ENCODE measurements at places on chromosomes 5 and 9.

DNA sequence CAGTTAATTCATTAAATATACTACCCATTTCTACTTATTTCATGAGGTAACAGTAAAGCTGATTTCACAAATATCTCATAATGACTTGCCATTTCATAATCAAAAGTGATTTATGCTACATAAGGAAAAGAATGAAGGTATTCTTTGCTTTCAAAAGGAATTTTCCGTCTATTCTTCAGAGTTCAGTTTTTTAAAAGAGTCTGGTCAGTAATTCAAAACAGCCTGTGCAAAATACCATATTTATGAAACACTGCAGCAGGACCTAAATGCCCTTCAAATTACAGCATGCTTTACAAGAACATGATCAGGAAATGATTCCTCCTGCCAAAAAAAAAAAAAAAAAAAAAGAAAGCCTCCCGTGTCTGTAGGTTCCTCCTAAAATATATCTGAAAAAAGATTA lies 154.7 kb downstream of the KIAA0825 start:
- H3K27ac ChIP-seq: no peak overlapping the region
- no peaks in the 10 kb centered on the region for H3K36me3 ChIP-seq
- DNase-seq: no peak
- no peak overlapping the region for H3K4me3 ChIP-seq
- no peaks in the 10 kb centered on the region for H3K27me3 ChIP-seq

DNA sequence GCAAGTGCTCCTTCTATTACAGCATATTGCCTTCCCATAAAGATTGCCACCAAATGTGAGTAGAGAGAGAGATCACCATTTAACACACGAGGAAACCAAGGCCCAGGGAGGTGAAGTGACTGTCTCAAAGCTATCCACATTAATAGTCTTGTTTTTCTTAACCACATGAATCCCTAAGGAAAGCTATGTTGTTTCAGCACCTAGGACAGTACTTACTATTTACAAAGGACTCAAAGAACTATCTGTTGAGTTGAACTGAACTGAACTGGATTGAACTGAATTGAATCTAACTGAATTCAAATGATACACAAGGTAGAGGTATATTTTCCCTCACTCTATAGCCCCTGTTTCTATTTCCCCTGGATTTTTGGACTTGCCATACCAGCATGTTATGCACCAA lies 430.4 kb downstream of the CAAP1 start:
- no peak for DNase-seq
- H3K27ac ChIP-seq: no peak overlapping the region
- no peaks in the 10 kb centered on the region for H3K27me3 ChIP-seq
- no peaks in the 10 kb centered on the region for H3K36me3 ChIP-seq
- no peaks in the 10 kb centered on the region for H3K4me1 ChIP-seq

DNA sequence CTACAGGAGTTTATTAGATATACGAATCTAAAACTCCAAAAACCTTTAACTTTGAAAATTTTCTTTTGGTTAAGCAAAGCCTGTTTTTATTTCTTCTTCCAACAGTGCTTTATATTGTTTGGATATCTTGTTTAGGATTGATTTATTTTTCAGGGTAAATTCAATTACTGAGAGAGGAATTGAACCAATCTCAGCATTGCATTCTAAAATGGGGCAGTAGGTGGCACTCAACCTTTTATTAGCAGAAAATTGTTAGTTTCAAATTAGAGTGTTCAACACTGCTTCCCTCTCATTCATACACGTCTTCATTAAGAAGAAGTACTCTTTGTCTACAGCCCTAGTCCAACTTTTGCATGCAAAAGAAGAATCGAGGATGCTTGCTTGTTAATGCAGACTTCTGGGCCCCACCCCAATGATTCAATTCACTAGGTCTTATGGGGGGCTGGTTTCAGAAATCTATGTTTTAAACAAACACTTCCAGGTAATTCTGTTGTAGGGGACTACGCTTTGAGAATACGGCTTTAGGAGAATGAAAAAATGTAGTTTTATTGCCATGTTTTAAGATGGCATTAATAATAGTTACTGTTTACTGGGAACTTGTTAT lies 26.6 kb downstream of the MRPL22 start:
- no peak overlapping the region for H3K27ac ChIP-seq
- peaks cover 3% of the 10 kb centered on the region for H3K36me3 ChIP-seq
- no peaks in the 10 kb centered on the region for H3K27me3 ChIP-seq
- no peak for DNase-seq
- no peaks in the 10 kb centered on the region for H3K4me1 ChIP-seq

GRCh38 chr5:131270809-131271208 lies 7.0 kb downstream of the CDC42SE2 start:
- H3K4me1 ChIP-seq: no peaks in the 10 kb centered on the region
- DNase-seq: peak; percentile 39
- no peak overlapping the region for H3K4me3 ChIP-seq
- no peak overlapping the region for H3K27ac ChIP-seq
- peaks cover 2% of the 10 kb centered on the region for H3K36me3 ChIP-seq

- no peak overlapping the region for H3K4me3 ChIP-seq
- no peaks in the 10 kb centered on the region for H3K36me3 ChIP-seq
- H3K27me3 ChIP-seq: no peaks in the 10 kb centered on the region
These were observed 83.4 kb downstream of the ADRB2 start for GRCh38 chr5:148909766-148910165.

DNA sequence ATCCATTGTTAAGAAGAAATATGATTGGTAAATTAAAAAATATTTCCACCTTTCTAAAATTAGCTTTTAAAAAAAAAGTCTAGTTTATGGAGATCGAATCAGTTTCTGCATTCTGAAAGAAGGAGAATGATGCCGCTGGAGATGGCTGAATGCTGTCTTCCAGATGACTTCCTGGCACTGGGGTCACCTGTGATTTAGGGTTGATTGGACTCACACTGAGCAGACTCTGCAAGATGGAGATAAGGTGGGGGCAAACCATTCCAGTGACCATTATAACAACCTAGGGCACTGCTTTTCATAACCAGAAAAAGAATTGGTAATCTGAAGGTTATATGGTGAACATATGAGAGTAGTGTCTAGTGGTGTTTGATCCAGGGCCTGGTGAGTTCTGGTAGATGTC lies 40.8 kb downstream of the RHOBTB3 start:
- H3K36me3 ChIP-seq: peaks cover 23% of the 10 kb centered on the region
- DNase-seq: no peak
- H3K27ac ChIP-seq: no peak overlapping the region
- no peaks in the 10 kb centered on the region for H3K27me3 ChIP-seq

DNA sequence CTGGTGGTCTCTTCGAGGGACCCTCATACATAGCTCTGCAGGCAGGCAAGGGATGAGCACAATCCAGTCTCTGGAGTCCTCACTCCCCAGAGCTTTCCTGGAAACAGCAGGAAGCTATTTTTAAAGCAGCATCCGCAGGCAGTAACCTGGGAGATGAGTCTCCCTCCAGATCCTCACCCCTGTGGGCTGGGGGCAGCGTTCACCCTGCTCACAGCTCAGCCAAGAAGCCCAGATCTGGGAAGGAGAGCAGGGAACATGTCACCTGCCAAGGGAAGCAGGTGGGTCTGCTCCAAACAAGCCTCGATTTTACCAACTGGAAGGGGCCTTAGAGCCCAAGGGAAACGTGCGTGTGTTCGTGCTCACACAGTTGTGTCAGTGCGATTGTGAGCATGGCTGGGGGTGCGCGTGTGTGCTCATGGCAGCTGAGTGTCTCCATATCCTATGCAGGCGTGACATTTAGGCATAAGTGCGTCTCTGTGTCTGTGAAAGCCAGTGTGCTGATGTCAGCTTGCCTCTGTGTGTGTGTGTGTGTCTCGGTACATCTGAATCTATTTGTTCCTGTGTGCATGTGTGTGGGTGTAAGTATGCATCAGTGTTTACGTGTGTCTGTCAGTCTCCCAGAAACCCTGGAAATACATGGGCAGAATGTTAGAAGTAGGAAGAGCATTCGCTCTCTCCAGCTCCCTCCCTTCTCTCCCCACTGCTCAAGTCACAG lies 40.6 kb upstream of the CPLX2 start:
- no peaks in the 10 kb centered on the region for H3K27me3 ChIP-seq
- H3K27ac ChIP-seq: no peak overlapping the region
- no peak for DNase-seq
- H3K36me3 ChIP-seq: no peaks in the 10 kb centered on the region
- no peak overlapping the region for H3K4me3 ChIP-seq

DNA sequence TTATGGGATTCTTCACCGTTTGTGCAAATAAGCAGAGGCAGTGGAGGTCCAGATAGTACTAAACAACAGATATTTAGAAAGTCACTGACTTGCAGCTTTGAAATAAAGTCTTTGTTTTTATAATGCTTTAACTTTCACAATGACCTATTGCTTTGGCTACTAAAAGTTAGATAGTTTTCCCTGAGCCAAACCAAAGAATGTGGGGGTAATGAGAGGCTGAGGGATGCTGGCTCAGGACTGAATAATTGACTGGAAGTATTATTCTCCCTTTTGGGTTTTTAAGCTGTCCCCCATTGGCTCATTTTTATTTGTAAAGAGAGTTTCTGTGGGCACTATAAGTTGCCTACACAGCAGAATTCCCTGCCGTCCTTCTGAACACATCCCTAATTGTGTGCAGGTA lies 99.2 kb upstream of the ACTBL2 start:
- no peaks in the 10 kb centered on the region for H3K36me3 ChIP-seq
- DNase-seq: no peak
- no peak overlapping the region for H3K4me3 ChIP-seq
- H3K27ac ChIP-seq: no peak overlapping the region

GRCh38 chr5:108798513-108799265 lies 51.0 kb downstream of the FER start:
- H3K27ac ChIP-seq: no peak overlapping the region
- no peak for DNase-seq
- H3K4me1 ChIP-seq: peaks cover 6% of the 10 kb centered on the region

DNA sequence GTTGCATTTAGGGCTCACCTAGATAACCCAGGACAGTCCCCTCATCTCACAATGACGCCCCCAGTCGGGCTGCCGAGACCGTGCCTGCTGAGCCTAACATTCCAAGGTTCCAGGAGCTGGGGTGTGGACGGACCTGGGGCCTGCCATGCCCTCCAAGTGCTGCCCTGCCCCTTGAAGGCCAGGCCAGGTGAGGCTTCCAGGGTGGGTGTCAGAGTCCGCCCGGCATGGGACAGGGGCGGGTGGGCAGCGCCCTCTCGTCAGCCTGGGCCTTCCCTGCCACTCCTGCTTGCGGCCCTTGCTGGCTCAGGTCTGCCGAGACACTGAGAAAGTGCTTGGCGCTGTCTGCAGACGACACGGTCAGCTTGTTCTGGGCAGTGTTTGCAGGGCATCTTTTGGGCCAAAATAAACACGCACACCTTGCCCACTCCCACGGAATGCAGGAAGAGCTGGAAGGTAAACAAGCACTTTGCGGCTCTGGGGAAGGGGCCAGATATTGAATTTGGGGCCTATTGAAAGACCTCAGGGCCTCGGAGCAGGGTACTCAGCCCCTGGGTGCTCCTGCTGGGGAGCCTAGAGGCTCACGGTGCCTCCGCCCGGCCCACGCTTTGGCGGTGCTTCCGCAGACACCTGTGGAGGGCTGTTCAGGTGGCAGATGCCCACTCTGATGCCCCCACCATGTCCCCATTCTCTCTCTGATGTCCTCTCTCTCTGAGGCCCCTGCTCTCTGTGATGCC lies 4.2 kb upstream of the SCGB3A1 start:
- H3K4me1 ChIP-seq: no peaks in the 10 kb centered on the region
- no peaks in the 10 kb centered on the region for H3K36me3 ChIP-seq
- no peak overlapping the region for H3K4me3 ChIP-seq

DNA sequence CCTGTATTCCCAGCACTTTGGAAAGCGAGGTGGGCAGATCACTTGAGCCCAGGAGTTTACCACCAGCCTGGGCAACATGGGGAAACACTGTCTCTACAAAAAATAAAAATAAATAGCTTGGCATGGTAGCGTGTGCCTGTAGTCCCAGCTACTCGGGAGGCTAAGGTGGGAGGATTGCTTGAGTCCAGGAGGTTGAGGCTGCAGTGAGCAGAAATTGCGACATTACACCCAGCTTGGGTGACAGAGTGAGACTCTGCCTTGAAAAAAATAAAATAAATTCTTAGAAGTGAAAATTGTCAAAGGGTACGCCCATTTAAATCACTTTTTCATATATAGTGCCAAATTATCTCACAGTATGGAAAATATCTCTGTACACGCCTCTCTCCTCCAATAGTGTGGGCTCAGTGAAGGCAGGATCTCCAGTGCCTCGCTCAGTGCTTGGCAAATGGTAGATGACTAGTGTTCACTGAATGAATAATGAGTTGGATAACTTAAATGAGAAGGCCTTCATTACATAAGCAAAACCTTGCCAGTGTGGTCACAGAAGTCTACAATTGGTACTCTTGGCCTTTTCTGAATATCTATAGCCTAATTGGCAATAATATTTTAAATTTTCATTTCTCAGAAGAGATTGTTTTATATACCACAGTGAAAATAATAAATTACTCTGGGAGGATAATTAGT lies 9.4 kb upstream of the CCL28 start:
- no peak for DNase-seq
- no peaks in the 10 kb centered on the region for H3K36me3 ChIP-seq
- H3K27ac ChIP-seq: no peak overlapping the region

DNA sequence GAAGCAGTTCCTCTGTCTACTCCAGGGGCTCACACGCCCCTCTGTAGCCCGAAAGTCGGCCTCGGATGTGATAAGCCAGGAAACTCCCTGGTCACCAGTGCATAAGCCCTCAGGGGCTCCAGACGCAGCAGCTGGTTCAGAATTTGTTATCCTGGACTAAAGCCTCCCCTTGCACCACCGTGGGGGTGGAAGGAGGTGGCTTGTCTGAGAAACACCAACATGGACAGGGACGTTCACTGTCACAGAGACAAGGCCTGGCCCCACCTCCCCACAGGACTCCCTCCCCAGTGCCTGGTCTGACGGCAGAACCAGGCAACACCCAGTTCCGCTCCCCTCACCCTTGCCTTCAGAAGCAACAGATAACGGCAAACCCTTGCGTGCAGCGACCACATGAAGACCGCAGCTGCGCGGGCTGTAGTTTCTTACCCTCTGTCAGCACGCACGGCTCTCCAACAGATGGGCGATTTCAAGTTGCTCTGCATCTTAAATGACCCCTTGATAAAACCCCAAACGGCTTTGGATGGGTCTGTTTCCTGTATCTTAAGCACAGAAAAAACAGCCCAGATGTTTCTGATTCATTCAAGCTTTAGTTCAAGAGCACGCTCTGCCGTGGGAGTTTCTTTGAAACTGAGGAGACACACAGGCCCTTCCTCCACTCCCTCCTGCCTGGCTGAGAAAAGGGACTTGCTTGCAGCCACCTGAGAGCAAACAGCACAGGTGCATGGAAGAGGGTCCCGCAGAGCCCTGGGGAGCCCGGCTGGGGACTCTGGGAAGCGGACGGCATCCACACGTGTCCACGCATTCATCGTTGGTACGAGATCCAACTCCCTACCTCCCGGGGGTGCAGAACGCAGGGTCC lies 44.7 kb upstream of the NKD2 start:
- no peak overlapping the region for H3K4me3 ChIP-seq
- peaks cover 4% of the 10 kb centered on the region for H3K27me3 ChIP-seq
- H3K27ac ChIP-seq: no peak overlapping the region
